ENCODE measurements at places on chromosomes 1 and 21.

DNA sequence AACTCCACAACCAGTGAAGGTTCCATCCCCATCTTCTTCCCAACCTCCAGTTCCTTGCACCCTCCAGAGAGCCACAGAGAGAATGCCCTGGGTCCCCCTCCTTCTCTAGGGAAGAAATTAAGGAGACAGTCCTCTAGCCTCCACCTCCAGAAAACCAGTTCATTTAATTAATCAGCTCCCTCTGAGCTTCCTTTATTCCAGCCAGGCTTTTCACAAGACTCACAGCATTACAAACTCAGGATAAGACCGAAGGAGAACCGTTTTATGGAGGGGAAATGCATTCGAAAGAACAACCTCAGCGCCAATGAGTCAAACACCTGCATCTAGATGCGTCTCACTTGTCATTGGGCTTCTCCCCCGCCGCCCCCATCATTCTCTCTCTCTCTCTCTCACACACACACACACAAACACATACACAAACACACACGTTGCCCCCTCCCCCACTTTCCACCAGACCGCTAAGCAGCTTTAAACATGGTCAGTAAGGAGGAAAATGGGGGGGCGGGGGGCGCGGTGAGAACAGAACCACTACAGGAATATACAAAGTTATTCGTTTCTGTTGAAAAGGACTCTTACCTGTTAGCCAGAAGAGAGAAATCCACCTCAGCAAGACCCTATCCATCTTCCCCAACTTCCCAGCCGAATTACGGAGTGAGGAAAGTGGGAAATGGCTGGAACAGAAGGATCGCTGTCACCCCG is 544 bp downstream of the ILDR2 start:
- DNase-seq, result no peak

DNA sequence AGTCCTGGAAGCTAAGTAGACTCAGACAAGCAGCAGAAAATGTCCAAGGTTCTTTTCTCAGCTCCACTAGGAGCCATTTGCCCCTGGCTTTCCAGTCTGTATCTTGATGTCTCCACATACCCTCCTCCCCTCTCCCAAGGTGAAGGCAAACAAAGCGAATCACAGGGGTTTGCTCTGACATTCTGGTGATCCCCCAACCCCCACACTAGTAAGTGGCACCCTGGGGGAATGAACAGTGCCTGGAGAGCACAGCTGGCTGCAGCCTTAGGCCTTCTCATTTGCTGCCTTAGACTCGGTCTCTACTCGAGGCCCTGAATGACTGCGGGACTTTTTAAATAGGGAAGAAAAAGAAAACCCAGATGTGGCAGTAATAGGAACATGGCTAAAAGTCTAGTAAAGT is 15.3 kb downstream of the ERI3 start:
- no peak for DNase-seq

DNA sequence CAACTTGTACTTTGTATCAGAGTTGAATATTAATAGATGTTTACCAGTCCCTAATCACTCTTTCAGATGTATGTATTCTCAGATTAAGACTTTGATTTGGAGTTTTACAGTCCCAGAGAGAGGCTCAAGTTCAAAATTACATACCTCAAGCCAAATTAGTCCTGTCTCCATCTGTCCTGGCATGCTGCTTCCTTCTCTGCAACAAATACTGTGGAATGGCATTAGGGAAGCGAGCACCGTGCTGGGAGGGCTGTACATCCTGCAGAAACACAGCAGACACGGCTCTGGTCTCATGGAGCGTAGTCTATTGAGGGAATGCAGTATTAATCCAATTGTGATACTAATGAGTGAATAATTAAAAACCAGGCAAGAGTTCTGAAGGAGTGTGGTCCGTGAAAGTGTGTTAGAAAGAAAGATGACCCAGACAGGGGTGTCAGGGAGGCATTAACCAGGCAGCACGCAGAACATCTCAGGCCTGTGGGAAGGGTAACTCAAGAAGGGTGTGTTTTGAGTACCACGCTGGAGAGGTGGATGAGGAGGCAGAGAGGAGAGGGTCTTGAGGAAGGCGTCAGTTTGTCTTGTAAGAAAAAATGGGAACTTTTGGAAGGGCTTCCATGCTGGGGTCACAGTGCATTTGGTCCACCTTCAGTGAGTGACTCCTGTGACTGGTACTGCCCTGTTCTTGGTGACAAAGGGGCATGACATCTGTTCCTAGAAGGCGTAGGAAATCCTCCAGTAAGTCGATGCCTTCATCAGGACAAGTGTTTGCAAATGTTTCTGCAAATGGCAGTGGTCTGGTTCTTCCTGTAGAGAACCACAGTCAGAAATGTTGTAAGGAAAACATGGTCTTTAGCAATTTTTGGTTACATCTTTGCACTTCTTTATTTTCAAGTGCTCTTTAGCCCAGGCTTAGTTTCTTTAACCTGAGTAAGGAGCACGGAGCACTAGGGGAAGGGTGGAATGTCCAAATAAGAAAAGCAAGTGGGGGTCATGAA is 1.6 kb downstream of the RAB4A start:
- no peak for DNase-seq

- DNase-seq, result no peak
Measured at GRCh38 chr21:27691516-27691915, 724.6 kb upstream of the ADAMTS5 start.

- no peak for DNase-seq
Measured at GRCh38 chr1:197076585-197076984, 9.5 kb upstream of the F13B start.

- no peak for DNase-seq
Measured at GRCh38 chr1:106964495-106964894, 92.0 kb upstream of the PRMT6 start.

- no peak for DNase-seq
Measured at GRCh38 chr1:238991765-238992495, 394.4 kb upstream of the CHRM3 start.

DNA sequence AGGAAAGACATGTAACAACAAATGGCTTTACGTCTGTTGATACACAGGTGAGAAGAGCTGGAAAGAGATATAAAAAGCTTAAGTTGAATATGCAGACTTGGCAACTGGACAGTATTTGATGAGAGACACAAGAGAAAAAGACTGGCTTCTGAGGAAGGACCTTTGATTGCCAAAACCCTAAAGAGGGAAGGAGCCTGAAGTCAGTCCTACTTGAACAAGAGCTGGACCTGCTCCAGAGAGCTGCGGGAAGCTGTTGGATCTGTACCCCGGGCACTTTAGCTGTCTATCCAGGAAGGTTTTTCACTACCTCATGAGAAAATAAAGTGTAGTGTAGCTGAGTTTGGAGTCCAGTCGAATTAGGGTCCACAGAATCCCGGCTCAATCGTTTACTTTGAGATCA is 25.3 kb upstream of the LRRC8B start:
- DNase-seq, result no peak

DNA sequence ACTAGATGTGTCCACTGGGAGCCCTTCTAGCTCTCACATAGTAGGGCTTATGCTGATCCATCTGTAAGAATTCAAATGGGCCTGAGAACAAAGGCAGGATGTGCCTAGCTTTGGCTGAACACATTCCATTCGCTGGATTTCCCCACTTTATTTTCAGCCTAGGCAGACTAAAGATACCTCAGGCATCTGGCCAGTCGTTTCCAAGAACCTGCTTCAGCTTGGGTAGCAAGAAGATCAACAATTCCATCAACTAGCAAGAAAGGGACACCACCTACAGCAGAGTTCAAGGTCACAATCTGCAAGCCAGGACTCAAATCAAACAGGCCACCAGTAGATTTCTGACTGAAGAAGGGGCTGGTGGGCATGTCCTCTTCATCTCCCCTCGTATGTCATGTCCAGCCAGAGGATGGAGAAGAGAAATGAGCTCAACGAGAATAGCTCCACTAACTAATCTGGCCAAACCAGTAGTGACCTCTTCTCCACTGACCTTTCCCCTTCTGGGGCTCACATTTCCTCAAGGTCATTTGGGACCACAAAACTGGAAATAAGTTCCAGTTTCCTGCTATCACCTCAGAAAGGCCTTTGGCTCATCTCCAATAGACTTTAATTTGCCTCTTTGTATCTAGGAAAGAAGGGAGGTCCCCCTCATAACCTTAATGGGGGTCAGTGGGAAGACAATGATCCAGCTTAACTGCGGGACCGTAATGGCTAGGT is 14.2 kb downstream of the TXNIP start:
- DNase-seq, result no peak

DNA sequence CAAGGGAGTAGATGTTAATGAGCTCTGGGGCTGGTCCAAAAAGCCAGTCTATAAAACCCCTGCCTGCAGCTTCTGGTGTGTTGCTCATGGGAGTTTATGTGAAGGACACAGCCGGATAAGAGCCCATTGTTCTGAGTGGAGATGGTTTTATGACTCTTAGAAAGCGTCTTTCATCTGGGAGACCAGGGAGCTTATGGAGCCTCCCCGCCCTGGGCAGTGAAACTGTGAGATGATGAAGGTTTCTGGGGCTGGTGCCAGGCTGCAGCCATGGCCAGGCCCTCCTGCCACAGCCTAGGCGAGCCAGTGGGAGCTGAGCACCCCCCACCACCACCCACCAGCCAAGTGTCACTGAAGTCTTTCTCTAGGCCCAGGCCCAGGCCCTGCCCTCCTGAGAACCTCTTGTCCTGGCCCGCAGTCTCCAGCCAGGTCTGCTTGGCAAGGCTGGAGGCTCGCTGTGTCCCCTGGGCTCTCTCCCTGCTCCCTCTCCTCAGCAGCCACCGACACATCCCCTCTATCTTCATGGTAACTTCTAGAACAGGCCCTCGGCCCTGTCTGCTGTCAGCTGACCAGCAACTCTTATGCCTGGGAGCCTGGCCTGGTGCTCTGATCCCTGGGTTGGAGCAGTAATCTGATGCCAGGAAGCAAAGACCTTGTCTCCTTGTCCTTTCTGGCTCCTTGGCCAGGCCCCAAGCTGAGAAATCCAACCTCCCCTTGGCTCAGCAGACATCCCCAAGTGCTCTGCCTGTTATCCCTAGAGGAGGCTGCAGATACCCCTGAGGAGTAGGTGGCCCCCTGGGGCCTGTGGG is 7.6 kb upstream of the ARHGEF10L start:
- DNase-seq, result no peak

- no peak for DNase-seq
Measured at GRCh38 chr1:232186931-232187330, 443.0 kb downstream of the SIPA1L2 start.

- no peak for DNase-seq
Measured at GRCh38 chr1:10696977-10697376, 99.5 kb downstream of the CASZ1 start.

GRCh38 chr1:11471473-11471872 is 7.5 kb upstream of the DISP3 start:
- no peak for DNase-seq

DNA sequence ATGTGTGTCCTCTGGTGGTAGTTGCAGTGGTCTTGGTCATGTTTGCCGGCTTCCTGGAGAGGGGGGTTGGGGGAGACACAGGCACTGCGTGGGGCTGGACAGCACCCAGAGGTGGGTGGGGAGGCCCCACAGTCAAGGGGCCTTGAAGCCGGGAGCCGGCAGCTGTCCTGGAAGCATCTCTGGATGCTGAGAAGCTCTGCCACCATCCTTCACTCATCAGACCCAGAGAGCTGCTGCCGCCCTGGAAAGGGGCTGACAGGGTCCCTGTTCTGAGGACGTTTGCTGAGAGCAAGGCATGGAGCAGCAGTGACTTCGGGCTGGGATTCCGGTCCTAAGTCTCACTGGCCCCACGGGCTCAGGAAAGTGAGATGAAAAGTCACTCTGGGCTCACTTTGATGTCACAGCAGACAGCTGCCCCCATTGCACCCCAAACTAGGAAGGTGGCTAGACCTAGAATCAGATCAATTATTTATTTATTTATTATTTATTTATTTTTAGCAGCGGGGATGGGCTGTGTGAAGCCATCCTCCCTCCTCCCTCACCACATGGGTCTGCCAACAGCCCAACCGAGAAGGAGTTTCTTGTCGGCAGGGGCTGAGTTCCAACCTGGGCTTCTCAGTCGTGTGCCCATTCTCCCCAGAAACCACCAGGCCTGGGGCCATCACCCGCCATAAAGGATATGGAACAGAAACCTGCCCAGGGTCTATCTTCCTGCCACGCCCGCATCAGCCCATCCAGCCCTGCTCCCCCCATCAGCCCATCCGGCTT is 547.4 kb downstream of the PTPRU start:
- no peak for DNase-seq

- DNase-seq, result no peak
Measured at GRCh38 chr21:32562915-32563314, 22.4 kb downstream of the TCP10L start.

DNA sequence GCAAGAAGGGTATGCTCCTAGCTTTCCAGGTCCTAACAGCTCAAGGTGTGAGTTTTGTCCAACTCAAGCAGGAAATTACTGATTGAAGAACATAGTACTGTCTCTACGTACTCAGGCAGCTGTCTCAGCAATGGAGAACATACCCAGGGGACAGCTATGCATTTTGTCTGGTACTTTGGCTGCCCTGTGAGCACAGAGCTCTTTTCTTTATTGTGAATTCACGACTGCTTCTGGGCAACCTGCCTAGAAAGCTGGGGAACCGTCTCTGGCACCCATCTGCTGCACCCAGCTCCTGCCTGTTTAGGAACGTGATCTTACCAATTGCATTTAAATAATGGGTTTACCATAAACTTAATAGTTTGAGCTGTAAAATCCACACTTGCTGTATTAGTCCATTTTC is 258.1 kb downstream of the HHAT start:
- DNase-seq, result no peak

GRCh38 chr1:206828765-206829164 is 36.7 kb upstream of the IL20 start:
- DNase-seq, result no peak

DNA sequence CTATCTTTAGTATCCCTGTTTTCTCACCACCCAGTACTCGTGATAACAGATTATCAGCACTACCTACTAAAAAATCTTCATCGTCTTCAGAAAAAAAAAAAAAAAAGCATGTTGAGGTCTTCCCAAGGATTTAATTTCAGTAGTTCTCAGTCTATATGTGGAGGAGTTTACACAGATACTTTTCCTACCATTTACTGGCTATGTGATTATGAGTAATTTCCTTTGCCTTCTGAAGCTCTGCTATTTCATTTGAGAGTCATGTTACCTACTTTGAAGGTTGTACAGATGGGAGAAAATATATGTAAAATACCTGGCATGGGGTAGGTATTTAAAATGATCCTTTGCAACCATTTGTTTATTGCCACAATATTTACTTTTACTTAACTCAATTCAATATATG is 399.7 kb downstream of the NEGR1 start:
- no peak for DNase-seq

GRCh38 chr1:25677193-25677773 is 60.7 kb downstream of the MAN1C1 start:
- peak; percentile 18 for DNase-seq

GRCh38 chr1:89068291-89068690 is 3.3 kb upstream of the GBP1 start:
- no peak for DNase-seq

DNA sequence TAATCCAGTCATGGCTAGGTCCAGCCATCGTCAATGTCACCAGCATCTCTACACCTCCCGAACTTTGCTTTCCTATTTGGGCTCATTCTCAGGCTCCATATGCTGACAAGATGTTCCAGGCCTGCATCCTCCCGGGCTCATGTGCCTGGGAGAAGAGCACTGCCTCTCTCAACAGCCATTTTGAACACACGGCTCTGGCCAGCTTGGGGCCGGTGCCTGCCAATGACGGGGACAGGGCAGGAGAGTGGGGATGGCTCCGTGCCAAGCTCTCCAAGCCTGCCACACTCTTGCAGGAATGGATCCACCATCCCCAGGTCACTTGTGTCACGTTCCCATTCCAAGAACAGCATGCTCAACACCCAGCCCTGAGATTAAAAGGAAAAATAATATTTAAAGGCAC is 61.4 kb upstream of the PAX7 start:
- no peak for DNase-seq

- DNase-seq, result no peak
Measured at GRCh38 chr1:165116732-165117131, 239.8 kb downstream of the LMX1A start.
